ENCODE measurements at places on chromosomes 1 and 21. TPM values are rescaled to one million over a fixed set of nuclear protein-coding genes. Genes with fewer than 3 reads are reported as not detected.
A peak's percentile ranks its signal among the peaks of the same experiment; 100 is the strongest.

The CD52 gene
- total RNA-seq: not detected

The S100A12 gene
- total RNA-seq: not detected

The KCNK2 gene
- 0.28 TPM for total RNA-seq

The ENTREP3 gene
- total RNA-seq: 16.1 TPM

The HSPG2 gene
- total RNA-seq: 846 TPM

The CTSS gene
- 64.7 TPM for total RNA-seq

The PGLYRP3 gene
- total RNA-seq: not detected

The TRABD2B gene
- total RNA-seq: 3.8 TPM

The PAPPA2 gene
- 2.0 TPM for total RNA-seq

The KIAA1614 gene
- total RNA-seq: 9.8 TPM

GRCh38 chr1:196779093-196779492 lies 4.5 kb downstream of the CFHR3 start:
- no peak overlapping the region for H3K27ac ChIP-seq
- no peak for DNase-seq
- no peaks in the 10 kb centered on the region for H3K27me3 ChIP-seq
- H3K4me1 ChIP-seq: no peaks in the 10 kb centered on the region
- no peaks in the 10 kb centered on the region for H3K36me3 ChIP-seq

GRCh38 chr1:241688940-241689368 lies 36.9 kb downstream of the WDR64 start:
- no peak overlapping the region for H3K4me3 ChIP-seq
- H3K27ac ChIP-seq: no peak overlapping the region
- H3K27me3 ChIP-seq: no peaks in the 10 kb centered on the region
- no peaks in the 10 kb centered on the region for H3K4me1 ChIP-seq

DNA sequence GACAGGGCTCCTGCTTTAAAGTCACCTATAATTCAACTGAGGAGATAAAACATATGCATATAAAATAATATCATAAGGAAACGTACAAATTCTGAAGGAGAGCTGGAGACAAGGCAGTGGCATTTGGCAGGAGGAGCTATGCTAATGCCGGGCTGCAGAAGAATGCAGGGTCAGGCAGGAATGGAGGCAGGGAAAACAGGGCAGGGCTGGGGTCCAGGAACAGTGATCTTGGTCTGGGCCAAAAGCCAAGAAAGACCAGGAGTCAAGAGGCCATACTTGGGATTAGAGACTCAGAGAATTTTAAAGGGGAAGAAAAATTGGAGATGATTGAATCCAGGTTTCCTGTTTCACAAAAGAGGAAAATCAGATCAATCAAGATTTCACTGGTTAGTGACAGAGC lies 20.0 kb upstream of the BRDT start:
- no peak for DNase-seq
- H3K27me3 ChIP-seq: no peaks in the 10 kb centered on the region
- no peaks in the 10 kb centered on the region for H3K4me1 ChIP-seq

DNA sequence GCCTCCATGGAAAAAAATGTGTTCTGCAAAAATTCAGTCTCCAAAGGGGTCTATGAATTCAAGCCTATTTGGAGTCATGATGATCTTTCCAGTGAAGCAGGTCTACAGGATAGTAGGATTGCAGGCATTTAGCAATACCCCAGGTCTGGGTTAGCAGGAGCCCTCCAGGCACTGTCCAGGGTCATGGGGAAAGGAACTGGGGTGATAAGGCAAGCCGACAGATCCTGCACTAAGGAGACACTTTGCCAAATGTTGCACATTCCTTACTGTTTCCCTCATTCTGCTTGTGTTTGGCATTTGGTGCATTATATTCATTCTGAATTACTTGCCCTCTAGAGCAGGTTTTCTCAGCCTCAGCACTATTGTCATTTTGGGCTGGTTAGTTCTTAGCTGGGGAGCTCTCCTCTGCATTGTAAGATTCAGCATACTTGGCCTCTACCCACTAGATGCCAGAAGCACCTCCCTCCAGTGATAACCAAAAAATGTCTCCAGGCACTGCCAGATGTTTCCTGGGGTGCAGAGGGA lies 333.3 kb upstream of the PLXNA2 start:
- DNase-seq: no peak
- H3K27me3 ChIP-seq: no peaks in the 10 kb centered on the region
- no peaks in the 10 kb centered on the region for H3K36me3 ChIP-seq

- H3K36me3 ChIP-seq: no peaks in the 10 kb centered on the region
- H3K4me1 ChIP-seq: peaks cover 16% of the 10 kb centered on the region
- H3K27ac ChIP-seq: no peak overlapping the region
- no peak overlapping the region for H3K4me3 ChIP-seq
Observed at GRCh38 chr1:39076127-39076798, 50.1 kb downstream of the NDUFS5 start.

GRCh38 chr1:50424045-50424883 lies 1.0 kb upstream of the DMRTA2 start:
- H3K27ac ChIP-seq: no peak overlapping the region
- H3K36me3 ChIP-seq: no peaks in the 10 kb centered on the region
- no peak for DNase-seq
- peaks cover 85% of the 10 kb centered on the region for H3K27me3 ChIP-seq
- H3K4me1 ChIP-seq: peaks cover 13% of the 10 kb centered on the region
- peak overlapping the region; percentile 65 for H3K4me3 ChIP-seq

DNA sequence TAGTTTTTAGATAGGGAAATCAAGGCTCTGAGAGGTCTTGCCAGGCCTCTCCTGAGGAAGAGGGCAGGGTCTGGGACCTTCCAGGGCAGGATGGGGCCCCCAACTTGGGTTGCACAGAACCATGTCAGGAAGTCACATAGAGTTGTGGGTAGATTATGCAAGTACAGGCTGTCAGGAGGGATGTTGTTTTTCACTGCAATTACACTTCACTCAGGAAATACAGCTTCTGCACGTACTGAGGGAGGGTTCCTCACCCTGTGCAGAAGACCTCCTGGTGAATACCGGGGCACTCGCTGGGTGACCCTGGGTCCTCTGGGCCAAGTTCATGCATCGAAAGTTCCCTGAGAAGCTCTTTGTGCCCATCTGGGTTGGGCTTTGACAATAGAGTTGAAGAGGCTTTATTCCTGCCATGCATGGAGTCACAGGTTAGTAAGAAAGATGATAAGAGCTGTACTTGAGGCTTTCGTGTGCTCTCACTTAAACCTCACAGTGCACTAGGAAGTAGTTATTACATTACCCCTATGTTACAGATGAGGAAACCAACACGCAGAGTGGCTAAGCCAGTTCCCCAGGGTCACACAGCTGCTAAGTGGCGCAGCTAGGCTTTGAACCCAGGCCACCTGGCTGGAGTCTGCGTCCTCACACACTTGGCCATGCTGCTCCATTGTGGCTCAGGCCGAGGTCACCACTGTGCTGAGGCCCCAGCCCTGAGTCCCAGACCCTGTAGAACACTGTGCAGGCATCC lies 16.2 kb upstream of the TNFRSF1B start:
- no peaks in the 10 kb centered on the region for H3K36me3 ChIP-seq
- H3K4me1 ChIP-seq: peaks cover 11% of the 10 kb centered on the region
- no peak for DNase-seq
- no peak overlapping the region for H3K4me3 ChIP-seq
- no peak overlapping the region for H3K27ac ChIP-seq

DNA sequence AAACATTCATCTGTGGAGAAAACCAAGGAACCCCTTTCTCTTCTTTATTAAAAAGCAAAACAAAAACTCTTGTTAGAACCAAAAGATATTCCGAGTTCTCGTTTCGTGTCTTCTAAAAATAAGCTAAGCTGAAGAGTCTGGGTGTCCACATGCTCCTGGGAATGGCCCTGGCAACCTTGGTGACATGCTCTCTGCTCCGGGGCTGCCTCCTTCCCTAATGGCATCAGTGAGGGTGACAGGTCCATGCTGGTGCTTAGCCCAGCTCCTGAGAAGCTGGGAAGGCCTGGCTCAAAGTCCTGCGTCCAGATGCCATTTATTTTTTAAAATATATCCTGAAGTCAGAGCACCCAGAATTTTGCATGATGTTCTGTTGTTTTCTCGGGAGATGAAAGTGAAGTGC lies 24.6 kb upstream of the TRAPPC10 start:
- H3K4me3 ChIP-seq: no peak overlapping the region
- no peak overlapping the region for H3K27ac ChIP-seq
- peaks cover 12% of the 10 kb centered on the region for H3K36me3 ChIP-seq
- DNase-seq: no peak
- H3K27me3 ChIP-seq: no peaks in the 10 kb centered on the region
- no peaks in the 10 kb centered on the region for H3K4me1 ChIP-seq

GRCh38 chr1:22222723-22223122 lies 79.8 kb upstream of the WNT4 start:
- H3K27me3 ChIP-seq: no peaks in the 10 kb centered on the region
- DNase-seq: no peak
- H3K36me3 ChIP-seq: no peaks in the 10 kb centered on the region
- no peak overlapping the region for H3K27ac ChIP-seq
- H3K4me3 ChIP-seq: no peak overlapping the region

GRCh38 chr1:229075217-229075616 lies 195.7 kb upstream of the RAB4A start:
- H3K36me3 ChIP-seq: no peaks in the 10 kb centered on the region
- peaks cover 16% of the 10 kb centered on the region for H3K4me1 ChIP-seq
- H3K4me3 ChIP-seq: no peak overlapping the region
- no peaks in the 10 kb centered on the region for H3K27me3 ChIP-seq
- no peak overlapping the region for H3K27ac ChIP-seq

DNA sequence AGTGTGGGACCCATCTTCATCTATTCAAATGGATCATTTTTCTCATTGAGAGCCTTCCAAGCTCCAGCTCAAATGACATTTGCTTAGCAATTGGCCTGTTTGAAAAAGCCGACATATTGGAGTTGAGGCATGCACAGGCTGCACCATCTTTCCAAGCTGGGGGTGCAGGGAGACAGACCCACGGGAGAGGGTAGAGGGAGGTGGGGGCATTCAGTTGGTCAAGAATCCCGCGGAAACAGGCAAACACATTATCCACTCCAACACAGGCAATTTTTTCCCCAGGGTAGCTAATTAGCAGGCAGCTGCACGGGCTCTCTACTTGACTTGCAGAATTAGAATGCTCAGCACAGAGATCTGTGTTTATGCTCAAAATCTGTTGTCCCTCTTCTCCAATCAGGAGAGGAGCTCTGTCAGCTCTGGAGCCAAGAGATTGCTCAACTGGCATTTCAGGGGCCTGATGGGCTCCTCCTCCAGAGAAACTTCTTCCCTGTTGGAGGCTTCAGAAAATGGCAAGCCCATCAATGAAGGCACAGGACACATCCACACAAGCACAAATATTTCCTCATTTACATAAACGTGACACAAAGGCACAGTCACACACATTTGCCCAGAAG lies 267.8 kb downstream of the FOXD2 start:
- no peak overlapping the region for H3K4me3 ChIP-seq
- no peak for DNase-seq
- H3K27me3 ChIP-seq: no peaks in the 10 kb centered on the region

GRCh38 chr1:206949208-206949607 lies 2.9 kb upstream of the PIGR start:
- no peak for DNase-seq
- no peak overlapping the region for H3K4me3 ChIP-seq
- H3K27ac ChIP-seq: no peak overlapping the region
- H3K27me3 ChIP-seq: no peaks in the 10 kb centered on the region

DNA sequence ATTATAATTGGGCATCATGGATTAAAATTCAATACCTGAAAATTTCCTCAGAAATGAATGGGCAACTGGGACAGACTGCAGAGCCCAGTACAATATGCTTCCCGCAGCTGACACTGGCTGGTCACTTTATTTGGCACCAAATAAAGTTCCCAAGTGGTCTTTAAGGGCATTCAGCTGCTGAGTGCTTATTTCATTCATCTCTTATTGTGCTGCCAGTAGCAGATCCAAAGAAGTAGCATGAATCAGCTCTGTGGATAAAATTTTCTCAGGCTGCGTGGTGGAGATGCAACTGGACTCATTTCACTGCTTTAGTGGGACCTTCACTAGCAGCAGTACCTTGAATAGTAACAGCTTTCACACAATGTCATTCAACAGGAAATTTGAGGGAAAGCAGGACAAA lies 226.3 kb upstream of the ADGRL2 start:
- H3K4me1 ChIP-seq: no peaks in the 10 kb centered on the region
- no peak for DNase-seq
- H3K36me3 ChIP-seq: no peaks in the 10 kb centered on the region
- no peak overlapping the region for H3K27ac ChIP-seq
- H3K27me3 ChIP-seq: no peaks in the 10 kb centered on the region

GRCh38 chr1:98102345-98103030 lies 181.7 kb upstream of the DPYD start:
- H3K27ac ChIP-seq: no peak overlapping the region
- H3K4me3 ChIP-seq: no peak overlapping the region
- no peak for DNase-seq

DNA sequence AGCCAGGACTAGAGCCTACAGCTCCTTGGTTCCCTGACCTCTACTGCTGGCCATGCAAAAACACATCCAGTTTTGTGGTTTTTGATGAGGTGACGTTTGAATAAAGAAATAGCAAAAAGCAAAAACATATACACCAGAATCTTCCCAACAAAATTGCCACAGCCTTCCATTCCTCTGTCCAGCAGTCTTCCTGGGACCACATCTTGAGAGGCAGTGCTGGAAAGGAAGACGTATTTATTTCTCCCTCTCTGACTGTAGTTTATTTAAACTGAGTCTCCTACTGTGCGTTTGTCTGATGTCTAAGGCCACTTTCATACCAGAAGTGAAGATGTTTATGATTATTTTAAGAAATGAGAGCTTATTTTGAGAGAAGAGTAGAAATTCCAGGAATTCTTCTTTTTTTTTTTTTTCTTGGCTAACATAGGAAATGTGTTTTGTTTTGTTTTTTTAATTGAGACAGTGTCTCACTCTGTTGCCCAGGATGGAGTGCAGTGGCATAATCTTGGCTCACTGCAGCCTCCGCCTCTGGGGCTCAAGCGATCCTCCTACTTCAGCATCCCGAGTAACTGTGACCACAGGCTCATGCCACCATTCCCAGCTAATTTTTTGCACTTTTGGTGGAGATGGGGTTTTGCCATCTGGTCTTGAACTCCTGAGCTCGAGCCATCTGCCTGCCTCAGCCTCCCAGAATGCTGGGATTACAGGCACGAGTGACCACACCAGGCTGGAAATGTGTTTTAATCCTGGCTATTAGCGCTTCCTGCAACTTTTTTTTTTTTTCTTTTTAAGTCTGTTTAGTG lies 118.5 kb downstream of the ITSN1 start:
- H3K27ac ChIP-seq: peak overlapping the region; percentile 73
- no peaks in the 10 kb centered on the region for H3K27me3 ChIP-seq
- H3K4me3 ChIP-seq: peak overlapping the region; percentile 54
- DNase-seq: no peak
- peaks cover 43% of the 10 kb centered on the region for H3K4me1 ChIP-seq

DNA sequence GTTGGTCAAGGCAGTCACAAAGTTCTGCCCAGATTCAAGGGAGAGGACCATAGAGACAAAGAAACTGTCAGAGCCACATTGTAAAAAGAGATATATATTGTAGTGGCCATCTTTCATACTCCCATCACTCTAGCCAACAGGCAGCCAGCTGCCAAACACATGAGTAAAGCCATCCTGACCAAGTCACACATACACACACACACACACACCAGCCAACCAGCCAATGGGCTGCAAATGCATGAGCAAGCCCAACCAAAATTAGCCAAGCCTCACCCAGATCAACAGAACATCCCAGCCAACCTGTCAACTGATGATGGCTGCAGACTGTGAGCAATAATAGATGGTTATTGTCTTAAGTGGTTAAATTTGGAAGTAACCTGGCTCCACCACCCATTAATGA lies 120.7 kb downstream of the SEC16B start:
- no peaks in the 10 kb centered on the region for H3K36me3 ChIP-seq
- no peak for DNase-seq
- no peak overlapping the region for H3K27ac ChIP-seq
- H3K4me3 ChIP-seq: no peak overlapping the region
- H3K27me3 ChIP-seq: no peaks in the 10 kb centered on the region

GRCh38 chr1:206909161-206909882 lies 12.1 kb downstream of the IL24 start:
- peaks cover 13% of the 10 kb centered on the region for H3K27me3 ChIP-seq
- no peak for DNase-seq
- H3K4me3 ChIP-seq: peak overlapping the region; percentile 71
- no peaks in the 10 kb centered on the region for H3K36me3 ChIP-seq

All from thoracic aorta (tissue), 2 donors.